ENCODE measurements at places on chromosomes 2 and 18. TPM values are rescaled to one million over a fixed set of nuclear protein-coding genes. Genes with fewer than 3 reads are reported as not detected.

Gene TPO
- total RNA-seq = not detected

Gene MDH1B
- 0.26 TPM for total RNA-seq

Gene RAB6C
- not detected for total RNA-seq

DNA sequence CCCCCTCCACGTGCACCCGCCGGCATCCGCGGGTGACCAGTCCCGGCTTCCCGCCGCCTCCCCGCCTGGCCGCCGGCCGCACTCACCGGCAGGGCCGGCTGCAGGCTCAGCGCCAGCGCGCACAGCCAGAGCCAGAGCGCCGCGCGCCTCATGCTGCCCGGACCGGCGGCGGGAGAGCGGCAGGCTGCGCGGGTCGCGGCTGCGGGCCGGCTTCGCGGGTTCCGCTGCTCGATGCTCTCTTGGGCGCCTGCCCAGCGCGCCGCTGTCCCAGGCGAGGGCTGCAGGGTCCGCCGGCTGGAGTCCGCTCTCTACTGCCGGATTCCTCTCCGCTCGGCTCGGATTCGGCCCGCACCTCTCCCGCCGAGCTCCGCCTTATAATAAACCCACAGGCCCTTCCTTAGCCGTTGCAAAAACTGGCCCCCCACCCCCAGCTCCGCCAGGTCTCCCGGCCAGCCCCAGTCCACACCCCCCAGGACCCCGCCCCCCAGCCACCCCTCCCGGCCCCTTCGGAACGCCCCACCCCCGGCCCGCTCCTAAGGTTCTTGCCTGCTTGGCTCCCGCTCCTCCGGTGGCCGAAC lies at the start of gene SDC1:
TSS of gene SDC1 (minus strand) at position 415 of the 578 bp plus-strand sequence. CDS start at position 152, 263 bp downstream.
- DNase-seq = peak; percentile 84

GRCh38 chr2:7694076-7694985 lies 777.1 kb downstream of the RNF144A start:
- DNase-seq = no peak
